Stimulated activated CD4-positive, alpha-beta T cell treated with anti-CD3 and anti-CD28 coated beads, Interleukin-15, amount 100 ng/mL, for 1 hour (primary cell): ENCODE measurements at places on chromosomes 11 and 22.

DNA sequence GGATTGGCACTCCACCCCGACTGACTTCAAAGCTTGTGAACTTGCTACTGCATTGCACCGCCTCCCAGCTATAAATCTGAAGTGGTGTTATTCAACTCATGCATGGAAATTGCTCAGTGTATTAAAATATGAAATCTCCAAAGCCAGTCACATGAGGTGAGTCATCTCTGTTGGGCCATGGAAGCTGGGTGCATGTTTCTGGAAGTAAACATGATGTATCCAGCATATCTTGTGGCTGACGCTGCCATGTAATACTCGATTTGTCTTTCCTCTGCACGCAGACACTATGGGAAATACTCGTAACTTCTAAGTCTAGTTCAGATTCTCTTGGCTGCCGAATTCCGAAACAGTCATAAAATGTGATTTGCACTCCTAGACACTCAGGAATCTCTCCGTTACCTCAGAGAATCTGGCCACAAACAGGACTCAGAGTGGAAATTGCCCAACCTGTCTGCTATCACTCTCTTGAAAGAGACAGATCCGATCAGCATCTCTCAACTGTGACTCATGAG lies 154.9 kb upstream of the MPPED2 start:
- DNase-seq: no peak

DNA sequence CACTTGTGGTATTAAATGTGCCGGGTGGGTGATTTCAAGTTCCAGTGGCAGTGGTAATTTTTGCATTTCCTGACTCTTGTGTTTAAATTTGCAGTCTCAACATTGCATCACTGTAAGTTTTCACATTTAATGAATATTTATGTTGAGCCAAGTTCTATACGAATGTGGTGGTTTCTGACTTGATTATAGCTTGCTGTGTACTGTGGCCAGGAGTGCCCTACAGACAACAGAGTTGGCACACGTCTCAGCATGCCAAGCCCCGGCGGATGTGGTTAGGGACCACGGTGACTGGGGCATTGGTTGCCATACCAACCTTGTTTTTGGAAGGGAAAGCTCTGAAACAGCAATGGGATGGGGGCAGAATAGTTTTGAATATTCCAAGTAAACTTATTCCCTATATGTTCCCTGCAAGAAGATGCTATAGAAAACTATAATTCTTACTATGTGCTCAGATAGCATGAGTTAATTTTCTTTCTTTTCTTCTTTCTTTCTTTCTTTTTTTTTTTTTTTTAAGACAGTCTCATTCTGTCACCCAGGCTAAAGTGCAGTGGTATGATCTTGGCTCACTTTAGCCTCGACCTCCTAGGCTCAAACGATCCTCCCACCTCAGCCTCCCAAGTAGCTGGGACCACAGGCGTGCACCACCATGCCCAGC lies 16.0 kb downstream of the ZNRF3 start:
- no peak for DNase-seq

- DNase-seq: no peak
Measured at GRCh38 chr22:20015187-20015625, 1.4 kb downstream of the ARVCF start.

- no peak for DNase-seq
Measured at GRCh38 chr22:20979940-20980453, 2.1 kb upstream of the LZTR1 start.

DNA sequence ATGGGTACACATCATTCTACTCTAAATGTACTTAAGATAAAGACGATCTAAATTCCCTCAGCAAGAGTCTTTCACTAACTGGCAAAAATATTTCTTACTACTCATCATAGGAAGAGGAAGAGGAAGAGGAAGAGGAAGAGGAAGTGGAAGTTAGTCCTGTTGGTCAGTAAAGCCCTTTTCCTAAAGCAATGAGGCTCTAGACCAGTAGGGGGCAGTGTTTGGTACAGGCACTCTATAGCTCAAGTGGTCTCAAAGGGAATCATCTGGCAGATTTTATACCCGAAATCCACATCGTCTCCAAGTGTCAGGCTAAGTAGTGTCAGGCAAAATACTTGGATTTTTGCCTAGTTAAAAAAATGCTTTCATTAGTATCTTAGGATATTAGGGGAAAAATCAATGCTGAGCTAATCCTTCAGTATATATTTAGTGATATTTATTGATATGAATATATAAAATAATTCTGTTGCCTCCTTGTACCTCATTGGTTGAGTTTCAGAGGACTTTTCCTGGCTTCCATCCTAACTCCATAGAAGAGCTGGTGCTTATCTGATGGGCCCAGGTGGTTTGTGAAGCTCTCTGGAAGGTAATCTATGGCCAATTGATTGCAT lies 7.7 kb downstream of the BLID start:
- no peak for DNase-seq

GRCh38 chr11:123405123-123405592 lies 24.9 kb upstream of the GRAMD1B start:
- DNase-seq: no peak

- no peak for DNase-seq
Measured at GRCh38 chr11:127137771-127138280, 137.3 kb upstream of the KIRREL3 start.

DNA sequence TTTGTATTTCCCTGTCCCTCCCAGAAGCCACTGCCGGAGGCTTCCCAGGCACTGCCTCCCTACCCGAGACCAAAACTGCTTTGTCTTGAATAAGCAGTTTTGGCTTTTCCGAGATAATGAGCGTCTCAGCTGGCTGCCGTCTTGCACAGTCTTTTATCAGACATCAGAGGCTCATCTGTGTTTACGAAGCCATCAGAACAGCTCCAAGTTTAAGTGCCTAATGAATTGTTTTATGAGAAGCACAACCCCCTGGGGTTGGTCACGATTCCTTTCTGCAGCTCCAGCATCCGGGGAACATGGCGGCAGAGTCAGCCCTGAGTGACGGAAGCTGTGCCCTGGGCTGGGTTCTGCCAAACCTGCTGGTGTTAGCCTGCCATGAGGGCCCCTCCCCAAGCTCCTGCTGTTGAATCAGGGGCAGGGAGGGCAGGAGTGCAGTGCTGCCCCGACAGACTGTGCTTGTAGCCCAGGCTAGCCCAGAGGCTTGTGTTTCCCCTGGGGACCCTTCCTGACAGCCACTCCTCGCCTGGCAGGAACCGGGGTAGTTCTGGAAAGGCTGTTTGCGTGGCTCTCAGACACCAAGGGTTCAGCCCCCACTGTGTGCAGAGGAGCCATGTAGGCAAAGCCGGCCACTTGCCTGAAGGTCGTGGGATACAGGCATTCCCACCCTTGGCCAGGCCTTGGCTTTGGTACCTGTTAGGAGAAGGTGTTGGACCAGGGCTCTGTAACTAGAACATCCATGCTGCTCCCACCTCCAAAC lies 96.1 kb downstream of the MORC2 start:
- no peak for DNase-seq

- no peak for DNase-seq
Measured at GRCh38 chr22:46770726-46771125, 8.3 kb downstream of the TBC1D22A start.

- no peak for DNase-seq
Measured at GRCh38 chr22:17997456-17997855, 26.9 kb downstream of the MICAL3 start.

DNA sequence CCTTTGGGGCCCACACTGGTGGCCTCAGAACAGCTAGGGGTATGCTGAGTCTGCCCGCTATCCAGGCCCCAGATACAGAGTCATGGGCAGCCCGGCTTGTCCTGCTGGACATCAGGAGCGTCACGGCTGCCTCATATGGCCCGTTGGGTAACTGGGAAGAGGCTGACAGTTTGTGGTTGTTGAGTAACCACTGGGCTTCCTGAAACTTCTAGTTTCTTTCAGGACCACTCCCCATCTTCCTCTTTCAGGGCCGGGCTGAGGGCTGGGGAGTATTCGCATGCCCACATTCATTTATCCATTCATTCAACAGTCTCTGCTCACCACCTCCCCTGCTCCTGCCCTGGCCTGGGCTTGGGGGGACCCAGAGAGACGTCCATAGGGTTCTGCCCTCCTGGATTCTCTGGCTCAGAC lies 13.4 kb upstream of the P2RY2 start:
- no peak for DNase-seq

- no peak for DNase-seq
Measured at GRCh38 chr11:11071486-11071885, 213.6 kb upstream of the ZBED5 start.

- no peak for DNase-seq
Measured at GRCh38 chr22:27593378-27593777, 208.2 kb downstream of the MN1 start.

GRCh38 chr22:41264408-41264941 lies 21.5 kb downstream of the RANGAP1 start:
- DNase-seq: no peak

DNA sequence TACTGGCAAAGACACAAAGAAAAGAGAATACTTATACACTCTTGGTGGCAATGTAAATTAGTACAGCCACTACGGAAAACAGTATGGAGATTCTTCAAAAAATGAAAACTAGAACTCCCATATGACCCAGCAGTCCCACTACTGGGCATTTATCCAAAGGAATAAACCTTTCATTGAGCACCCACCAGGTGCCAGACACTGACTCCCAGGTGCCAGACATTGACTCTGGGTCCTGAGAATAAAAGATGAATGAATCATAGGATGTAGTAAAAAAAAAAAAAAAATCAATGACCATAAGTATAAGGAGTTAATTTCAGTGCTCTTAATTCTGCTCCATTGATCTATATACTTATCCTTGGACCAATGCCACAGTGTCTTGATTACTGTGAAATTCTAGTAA lies 28.2 kb downstream of the HEPHL1 start:
- DNase-seq: no peak

GRCh38 chr22:49429066-49429465 lies 398.6 kb downstream of the BRD1 start:
- no peak for DNase-seq

- DNase-seq: no peak
Measured at GRCh38 chr22:43277987-43278601, 65.1 kb downstream of the SCUBE1 start.

GRCh38 chr11:63614136-63614671 lies at the start of gene PLAAT3:
TSS of gene PLAAT3 (minus strand) at chr11:63614433. CDS start at chr11:63614014, 419 bp downstream.
- no peak for DNase-seq
